NAMALWA (cell line): ENCODE measurements at places on chromosomes 7 and 10.

GRCh38 chr7:299628-300027 lies 9.7 kb downstream of the FOXL3 start:
- no peak for DNase-seq

DNA sequence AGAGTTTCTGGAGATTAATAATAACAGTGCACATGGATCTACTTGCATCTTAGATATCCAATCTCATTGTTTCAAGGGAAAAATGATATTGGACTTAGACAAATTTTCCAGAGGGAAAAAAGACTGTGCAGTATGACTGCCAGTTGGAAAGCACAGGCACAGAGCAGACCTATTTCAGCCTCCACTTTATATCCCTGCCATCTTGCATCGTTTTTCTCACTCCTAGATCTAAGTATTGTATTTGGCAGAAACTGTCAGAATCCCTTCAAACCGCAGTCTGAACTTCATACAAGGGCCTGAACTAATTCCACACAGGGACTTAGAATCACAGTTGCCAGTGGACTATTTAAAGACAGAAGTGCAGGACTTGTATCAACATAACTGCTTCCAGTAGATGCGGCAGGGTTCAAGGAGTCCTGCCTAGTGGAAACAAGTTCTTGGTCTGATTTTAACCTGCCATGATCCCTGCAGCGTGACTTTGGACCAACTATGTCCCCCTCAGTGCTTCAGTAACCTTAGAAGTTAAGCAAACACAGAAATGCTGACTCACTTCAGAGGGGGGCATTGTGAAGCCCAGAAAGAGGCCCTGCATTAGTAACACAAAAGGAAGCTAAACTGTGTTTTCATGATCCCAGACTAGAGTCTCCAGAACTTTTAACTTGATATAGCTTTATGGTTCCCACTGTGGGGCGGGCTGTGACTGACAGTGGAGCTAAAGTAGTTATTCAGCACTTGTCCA lies 95.7 kb upstream of the PALS2 start:
- DNase-seq: no peak

DNA sequence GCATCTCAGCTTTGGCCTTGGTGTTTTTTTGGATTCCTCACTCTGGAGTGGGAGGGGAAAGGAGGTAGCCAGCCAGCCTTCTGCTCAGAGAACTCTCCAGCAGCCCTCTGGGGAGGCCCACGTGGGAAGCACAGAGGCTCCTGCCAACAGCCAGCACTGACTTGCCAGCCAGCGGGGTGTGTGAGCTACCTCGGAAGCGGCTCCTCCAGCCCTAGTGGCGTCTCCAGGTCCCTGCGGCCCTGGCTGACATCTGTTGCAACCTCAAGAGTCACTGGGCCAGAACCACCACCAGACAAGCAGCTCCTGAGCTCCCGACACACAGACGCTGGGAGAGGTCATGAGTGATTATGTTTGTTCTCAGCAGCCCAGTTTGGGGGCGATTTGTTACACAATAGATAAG lies 180.2 kb upstream of the FZD8 start:
- DNase-seq: peak; percentile 4

DNA sequence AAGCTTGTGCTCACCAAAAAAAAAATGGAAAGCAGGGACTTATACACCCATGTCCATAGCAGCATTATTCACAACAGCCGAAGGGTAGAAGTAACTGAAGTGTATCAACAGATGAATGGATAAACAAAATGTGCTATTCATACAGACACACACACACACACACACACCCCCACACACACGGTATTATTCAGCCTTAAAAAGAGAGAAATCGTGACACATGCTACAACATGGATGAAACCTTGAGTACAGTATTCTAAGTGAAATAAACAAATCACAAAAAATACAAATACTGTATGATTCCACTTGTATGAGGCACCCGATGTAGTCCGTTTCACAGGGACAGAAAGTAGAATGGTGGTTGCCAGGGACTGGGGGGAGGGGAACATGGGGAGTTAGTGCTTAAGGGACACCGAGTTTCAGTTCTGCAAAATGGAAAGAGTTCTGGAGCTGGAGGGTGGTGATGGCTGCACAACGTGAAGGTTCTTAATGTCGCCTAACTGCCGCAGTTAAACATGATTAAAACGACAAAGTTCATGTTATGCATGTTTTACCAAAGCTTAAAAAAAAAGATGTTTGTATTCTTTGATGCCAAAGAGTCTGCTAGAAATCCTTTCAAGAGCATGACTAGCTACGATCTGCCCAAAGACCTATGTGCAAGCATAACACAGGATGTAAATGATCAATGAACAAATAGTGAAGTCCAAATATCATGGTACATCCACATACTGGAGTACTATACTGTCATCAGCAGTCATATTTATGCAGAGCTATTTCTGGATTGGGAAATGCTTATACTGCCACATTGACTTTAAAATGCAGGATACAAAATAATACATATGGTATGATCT lies 7.2 kb downstream of the TNS3 start:
- peak; percentile 94 for DNase-seq

- no peak for DNase-seq
These were observed 132.6 kb downstream of the RGS10 start for GRCh38 chr10:119409906-119410305.

DNA sequence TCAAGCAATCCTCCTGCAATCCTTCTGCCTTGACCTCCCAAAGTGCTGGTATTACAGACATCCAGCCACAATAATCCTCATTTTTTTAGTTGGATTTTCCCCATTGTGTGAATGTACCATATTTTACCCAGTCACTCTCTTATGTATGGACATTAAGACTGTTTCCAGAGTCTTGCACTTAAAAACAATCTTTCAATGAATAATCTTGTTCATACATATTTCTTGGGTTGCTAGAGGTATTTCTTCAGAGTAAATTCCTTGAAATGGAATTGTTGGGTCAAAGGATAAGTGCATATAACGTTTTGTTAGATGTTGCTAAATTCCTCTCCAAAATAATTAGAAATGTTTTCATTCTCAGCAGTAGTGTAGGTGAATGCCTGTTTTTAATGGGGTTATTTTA lies 283.1 kb upstream of the KAT6B start:
- no peak for DNase-seq

GRCh38 chr7:12423997-12424745 lies 20.5 kb upstream of the VWDE start:
- DNase-seq: no peak

DNA sequence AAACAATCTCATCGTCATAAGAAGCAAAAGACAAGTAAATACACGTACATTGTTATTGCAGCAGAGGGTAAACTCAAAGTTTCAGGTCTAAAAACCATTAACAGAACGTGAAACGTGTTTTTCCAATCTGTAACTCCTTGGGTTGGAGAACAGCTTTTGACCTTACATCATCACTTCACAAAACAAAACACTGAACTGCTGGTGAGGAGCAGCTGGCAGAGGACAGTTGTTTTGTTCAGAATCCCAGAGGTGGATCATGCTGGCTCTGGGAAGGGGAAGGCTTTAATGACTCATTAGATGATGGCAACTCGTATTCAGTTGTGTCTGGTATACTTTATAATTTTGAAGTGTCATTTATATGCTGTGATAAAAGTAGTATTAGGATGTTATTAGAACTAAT lies 923.0 kb upstream of the CELF2 start:
- DNase-seq: no peak

- DNase-seq: no peak
These were observed 263.0 kb downstream of the TCF7L2 start for GRCh38 chr10:113213035-113213434.

GRCh38 chr7:255721-256361 lies 34.1 kb upstream of the FOXL3 start:
- DNase-seq: no peak

GRCh38 chr7:104162081-104162480 lies 45.7 kb downstream of the ORC5 start:
- no peak for DNase-seq
